Kasumi-1 (cell line): ENCODE measurements at places on chromosomes 3 and 15.

DNA sequence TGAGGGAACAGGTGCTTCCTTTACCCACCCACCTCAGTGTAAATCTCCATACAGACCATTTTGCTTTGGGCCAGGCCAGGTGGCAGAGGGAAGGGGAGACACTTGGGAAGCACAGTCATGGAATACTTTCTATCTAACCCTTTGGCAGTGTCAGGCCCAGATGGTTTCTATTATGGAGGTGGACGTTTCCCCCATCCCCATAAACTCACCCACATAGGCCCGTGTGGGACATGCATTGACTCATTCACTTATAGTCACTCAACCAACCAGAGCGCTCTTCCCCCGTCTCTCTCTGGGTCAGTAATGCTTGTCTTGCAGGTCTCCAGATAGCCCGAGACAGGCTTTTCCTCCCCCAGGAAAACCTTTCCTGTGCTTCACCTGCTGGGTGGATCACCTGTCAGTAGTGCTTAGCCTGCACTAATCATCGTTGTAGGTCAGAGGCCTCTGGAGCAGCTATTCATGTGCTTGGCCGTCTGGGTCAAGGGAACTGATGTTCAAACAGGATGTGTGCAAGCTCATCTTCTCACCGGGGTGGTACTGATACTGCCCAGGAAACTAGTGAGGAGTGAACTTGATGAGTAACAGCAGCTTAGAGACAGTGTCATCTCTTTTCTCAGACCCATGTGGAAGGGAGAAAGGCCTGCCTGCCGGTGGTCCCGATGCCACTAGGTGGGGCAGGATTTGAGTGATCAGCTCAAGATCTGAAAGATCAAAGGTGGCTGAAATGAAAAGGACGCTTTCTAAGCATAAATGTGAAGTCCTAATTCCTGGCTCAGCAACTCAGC is 67.1 kb downstream of the CEMIP start:
- DNase-seq: no peak

DNA sequence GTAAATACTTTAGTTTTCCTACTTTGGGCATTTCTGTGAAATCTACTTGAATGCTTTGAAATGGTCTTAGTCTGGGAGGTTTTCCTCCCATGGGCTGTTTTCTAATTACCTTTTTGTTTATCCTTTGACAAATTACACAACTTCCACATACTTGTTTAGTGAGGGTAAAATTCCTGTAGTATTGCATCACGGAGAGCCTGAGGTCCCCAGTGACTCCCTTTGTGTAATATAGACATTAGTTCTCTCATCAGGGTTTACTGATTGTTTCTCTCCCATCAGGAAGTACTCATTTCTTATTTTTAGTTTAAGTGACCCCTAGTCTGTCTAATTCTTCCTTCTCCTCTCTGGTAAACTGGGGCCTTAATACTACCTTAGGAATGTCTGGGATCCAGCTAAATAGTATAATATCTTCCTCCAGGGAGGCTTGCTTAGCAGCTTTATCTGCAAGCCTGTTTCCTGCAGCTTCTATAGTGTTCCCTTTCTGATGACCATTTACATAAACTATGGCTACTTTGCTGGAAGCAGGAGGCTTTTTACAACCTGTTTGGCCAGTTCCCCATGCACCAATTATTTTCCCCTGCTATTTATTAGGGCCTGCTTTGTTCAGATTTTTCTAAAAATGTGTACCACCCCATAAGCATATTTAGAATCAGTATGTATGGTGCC is 87.2 kb upstream of the XCR1 start:
- no peak for DNase-seq

DNA sequence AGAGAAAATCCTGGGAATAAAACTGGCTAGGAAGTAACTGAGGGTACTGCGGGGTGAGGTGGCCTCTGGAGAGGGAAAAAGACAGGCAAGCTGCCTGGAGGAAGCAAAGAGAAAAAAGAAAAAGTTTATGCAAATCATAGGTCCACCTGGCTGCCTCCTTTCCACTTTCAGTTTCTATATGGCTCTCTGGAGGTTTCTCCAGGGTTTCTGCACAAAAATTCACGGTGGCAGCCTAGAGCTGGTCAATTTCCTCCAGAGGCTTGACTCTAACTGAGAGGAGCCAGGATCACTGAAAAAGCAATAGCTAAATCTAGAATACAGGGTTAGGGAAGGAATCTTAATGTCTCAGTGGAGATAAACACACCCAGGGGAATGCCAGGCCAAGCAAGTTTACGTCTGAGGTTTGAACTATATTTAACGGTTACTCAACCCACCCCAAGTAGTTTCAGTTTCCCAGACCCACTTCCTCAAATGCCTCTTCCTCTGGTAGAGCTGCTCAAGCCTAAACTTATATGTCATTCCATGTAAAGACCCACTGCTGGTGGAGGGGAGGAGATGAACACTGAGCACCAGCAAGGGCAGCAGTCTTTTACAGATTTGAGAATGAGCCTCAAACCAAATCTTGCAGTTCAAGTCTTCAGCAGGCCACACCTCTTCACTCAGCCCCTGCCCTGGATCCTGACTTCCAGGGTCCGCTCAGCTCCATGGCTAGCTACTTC is 5.7 kb downstream of the LYSMD2 start:
- DNase-seq: peak; percentile 94

- no peak for DNase-seq
Observed at GRCh38 chr15:80747317-80748053, 31.7 kb upstream of the CEMIP start.

DNA sequence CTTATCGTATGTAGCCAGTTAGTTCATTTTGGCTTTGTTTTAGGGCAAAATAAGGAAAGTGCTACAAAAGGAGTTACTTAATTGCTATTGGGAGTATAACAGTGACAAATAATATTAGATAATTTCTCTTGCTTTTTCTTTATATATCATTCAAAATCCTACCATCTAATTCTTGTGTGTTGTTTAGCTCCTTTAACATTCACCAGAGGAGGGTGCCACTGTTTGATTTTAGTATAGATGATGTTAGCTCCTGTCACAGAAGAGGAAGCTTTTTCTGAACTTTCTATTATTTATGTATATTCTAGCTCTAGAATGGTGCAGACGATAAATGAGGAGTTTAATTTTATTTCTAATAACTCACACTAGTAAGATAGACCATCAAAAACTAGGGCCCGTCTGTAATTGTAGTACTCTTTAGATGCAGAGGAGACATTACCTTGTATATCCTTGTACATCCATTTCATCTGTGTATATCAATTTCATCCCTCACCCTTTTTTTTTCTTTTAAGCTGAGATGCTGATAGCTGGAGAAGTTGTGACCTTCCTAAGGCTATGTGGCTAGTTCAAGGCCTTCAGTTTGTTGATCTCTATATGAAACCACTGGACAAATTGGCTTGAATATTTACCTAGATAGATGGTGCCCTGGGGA is 3.0 kb downstream of the PPM1L start:
- DNase-seq: no peak

DNA sequence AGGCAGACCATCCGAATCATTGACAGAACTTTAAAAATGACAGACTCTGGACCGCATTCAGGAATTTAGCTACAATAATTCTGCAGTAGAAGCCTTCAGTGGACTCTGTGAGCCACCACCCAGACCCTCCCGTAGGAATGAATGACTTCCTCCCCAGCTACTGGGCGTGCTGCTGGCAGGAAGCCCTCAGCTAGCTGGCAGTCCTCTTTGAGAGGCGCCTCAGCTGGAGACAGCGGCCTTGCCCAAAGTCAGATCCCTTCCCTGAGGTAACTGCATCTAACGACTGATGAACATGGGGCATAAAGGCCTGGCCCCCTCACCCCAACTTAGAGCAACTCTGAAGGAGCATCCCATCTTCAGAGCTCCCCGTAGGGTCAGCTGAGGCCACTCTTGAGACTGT is 25.8 kb downstream of the CRABP1 start:
- no peak for DNase-seq

DNA sequence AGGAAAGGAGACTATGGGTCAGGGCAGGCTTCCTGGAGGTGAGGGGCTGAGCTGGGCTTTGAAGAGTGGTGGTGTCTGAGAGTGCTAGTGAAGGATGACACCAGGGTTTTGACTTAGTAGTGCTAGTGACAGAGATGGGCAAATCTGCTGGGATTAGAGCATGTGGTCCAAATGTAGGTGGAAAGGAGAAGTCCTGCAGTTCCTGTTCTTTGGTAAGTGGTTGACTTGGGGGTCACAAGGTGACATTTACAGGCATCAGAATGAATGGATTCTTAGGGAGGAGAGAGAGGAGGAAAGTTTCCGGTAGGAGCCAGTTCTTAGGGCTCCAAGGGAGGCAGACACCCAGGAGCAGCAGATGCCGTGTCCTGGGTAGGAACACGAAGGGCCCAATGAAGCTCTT is 796 bp upstream of the DOCK3 start:
- DNase-seq: no peak

DNA sequence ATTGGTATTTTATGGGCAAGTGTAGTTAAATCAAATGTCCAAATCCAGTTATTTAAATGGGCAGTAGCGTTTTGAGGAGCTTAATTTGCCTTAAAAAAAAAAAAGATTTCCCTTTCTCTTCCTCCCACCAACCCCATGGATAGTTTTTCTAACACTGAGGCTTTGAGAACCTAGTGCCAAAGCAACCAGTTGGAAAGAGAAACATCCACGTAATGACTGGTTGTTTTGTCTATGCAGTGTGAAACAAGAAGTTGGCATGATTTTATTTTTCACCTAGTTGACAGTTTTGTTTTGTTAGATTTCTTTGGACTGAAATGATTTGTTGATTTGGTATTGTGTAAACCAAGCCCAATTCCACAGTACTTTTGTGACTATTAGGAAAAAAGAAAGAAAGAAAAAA is 170.0 kb downstream of the SOX2 start:
- DNase-seq: no peak

DNA sequence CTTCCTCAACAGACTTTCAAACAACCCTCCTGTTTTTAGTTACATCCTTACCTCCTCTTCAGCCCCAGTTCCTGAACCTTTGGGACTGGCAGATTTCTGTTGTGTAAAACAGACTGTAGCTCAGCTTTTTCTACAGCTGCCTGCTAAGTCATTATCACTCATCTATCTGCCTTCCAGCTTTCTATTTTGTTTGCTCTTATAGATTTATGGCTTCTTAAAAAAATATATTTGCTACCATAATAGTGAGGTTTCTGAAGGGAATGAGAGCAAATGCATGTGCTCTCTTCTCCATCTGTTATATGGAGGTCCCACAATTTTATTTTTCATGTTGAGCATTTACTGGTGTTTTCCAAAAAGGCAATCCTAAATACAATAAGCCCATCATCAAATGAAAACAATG is 18.2 kb upstream of the GJD2 start:
- DNase-seq: no peak

DNA sequence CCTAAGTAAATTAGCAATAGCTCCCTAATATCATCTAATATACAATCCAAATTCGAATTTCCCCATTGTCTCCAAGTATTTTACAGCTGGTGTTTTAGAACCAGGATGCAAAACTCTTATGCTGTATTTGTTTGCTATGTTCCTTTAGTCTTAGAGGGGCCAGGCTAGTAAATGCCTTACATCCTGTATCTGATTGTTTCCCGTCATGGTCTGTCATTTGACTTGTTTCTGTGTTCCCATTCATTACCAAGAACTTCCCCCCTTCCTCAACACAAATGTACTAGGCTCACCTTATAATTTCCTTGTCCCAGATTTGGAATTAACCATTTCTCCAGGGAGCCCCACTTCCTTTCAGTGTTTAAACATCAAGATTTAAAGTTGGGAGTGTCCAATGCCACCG is 54.1 kb downstream of the ABTB1 start:
- no peak for DNase-seq

GRCh38 chr3:190371152-190371551 is 16.8 kb upstream of the CLDN16 start:
- DNase-seq: no peak

DNA sequence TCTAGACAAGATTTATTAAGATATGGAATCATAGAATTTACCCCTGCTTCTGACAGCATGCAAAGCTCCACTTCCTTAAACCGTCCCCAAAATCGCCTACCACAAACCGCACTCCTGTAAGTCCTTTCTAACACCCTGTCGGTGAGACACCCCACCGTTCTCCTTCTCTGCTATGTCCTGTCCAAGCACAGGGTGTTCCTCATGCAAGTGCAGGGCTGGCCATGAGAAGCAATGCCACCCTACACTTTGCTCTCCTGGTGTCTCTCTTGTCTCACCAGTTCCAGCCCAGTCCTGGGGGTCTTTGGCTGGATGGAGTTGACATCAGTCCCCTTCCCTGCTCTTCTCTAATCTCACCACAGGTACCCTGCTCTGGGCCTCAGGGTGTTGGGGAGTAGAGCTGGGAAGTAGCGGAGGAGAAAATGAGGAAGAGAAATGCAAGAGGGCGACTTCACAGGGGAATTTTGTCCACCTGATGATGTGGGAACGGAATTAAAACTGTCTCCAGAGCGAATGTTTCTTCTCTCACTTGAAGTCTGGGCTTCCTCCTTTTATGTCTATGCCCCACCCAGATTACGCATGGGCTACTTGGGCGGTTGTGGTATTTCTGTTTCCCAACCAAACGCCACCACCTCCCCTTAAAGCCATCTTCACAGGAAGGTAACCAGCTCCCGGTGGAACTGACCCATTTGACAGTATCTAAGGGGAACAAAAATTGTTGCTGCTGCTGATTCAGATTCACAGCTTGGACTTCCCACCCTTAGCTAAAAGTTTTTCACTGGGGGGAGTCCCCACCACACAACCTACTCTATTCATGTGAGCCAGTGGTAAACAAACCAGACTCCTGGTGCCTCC is 49.9 kb downstream of the CASR start:
- DNase-seq: peak; percentile 83

- DNase-seq: no peak
Observed at GRCh38 chr3:129582799-129583198, 23.7 kb downstream of the PLXND1 start.

DNA sequence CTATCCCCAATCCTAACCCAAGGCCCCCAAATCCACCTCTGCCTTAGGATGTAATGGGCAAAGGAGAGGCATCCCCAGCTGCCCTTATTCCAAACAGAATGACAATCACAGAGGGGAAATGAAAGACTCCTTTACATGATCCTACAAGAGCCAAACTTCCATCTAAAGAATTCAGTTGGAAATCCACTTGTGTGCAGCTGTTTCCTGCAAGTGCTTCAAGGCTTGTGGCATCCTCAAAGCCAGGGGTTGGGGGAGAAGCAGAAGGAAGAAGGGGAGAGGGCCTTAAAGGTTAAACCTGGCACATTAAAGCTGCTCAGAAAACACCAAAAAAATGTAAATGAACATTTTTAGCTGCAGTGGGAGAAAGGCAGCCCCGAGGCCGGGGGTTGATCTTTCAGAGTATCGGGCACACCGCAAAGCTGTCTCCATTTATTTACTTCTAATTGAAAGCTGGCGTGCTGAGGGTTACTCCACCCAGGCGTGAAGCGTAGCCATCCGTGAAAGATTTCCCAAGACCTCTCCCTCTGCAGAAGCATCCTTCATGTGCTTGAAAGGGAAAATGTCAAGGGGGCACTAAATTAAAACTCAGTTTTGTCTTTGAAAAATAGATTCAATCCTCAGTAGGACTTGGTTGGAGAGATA is 217.8 kb downstream of the SHQ1 start:
- no peak for DNase-seq

- DNase-seq: peak; percentile 41
Observed at GRCh38 chr15:49155834-49156627, 632 bp upstream of the COPS2 start.

GRCh38 chr3:182308328-182308727 is 485.0 kb upstream of the ATP11B start:
- DNase-seq: no peak

GRCh38 chr15:60916032-60916678 is 312.9 kb downstream of the RORA start:
- DNase-seq: peak; percentile 2

GRCh38 chr3:65350801-65351476 is 663.1 kb upstream of the ADAMTS9 start:
- peak; percentile 27 for DNase-seq
